ENCODE measurements at places on chromosomes 1 and 21. TPM values are rescaled to one million over a fixed set of nuclear protein-coding genes. Genes with fewer than 3 reads are reported as not detected.
A peak's percentile ranks its signal among the peaks of the same experiment; 100 is the strongest.

Gene NSL1
- total RNA-seq = 92.3 TPM

Gene GREM2
- total RNA-seq = 1.2 TPM

Gene KRTAP13-3
- not detected for total RNA-seq

DNA sequence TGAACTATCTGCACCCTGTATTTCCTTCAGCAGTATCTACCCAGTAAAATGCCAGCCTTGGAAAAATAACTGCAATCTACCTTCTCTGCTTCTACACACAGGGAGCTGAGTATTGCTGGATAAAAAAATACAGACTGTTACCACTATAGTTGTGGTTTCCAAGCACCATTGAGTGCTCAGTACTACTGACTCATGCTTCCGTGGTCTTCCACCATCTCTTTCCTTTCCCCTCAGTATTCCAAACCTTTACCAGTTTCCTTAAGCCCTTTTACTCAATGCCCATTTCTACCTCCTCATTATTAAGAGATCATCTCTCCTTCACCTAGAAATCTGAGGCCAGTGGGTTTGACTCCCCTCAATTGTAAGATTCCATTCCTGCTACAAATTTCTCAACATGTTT is 23.8 kb downstream of the GLMN start:
- no peaks in the 10 kb centered on the region for H3K4me1 ChIP-seq
- no peak overlapping the region for H3K4me3 ChIP-seq
- no peak for DNase-seq
- H3K27me3 ChIP-seq = no peaks in the 10 kb centered on the region

- H3K27me3 ChIP-seq = no peaks in the 10 kb centered on the region
- H3K4me3 ChIP-seq = peak overlapping the region; percentile 76
- DNase-seq = peak; percentile 90
- peak overlapping the region; percentile 88 for H3K27ac ChIP-seq
- peaks cover 39% of the 10 kb centered on the region for H3K4me1 ChIP-seq
These were observed 720 bp upstream of the F3 start for GRCh38 chr1:94542088-94542870.

DNA sequence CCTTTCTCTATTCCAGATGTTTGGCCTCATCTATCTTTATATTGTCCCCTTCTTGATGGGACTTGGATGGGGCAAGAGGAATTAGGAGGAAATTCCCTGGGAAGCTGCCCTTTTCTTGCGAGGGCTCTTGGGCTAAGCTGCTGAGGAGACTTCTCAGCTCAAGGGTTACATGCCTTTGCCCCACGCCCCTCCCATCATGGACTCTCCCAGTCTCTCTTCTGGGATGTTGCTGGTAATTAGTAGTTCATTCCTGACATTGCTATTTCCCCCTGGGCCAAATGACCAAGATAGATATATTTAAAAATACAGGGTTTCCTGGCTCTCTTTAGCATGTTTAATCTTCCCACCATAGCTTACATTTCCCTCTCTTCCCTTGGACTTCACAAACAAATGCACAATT is 90.6 kb upstream of the RALGPS2 start:
- H3K27ac ChIP-seq = no peak overlapping the region
- H3K4me3 ChIP-seq = no peak overlapping the region
- H3K36me3 ChIP-seq = no peaks in the 10 kb centered on the region
- H3K4me1 ChIP-seq = peaks cover 2% of the 10 kb centered on the region
- no peak for DNase-seq

DNA sequence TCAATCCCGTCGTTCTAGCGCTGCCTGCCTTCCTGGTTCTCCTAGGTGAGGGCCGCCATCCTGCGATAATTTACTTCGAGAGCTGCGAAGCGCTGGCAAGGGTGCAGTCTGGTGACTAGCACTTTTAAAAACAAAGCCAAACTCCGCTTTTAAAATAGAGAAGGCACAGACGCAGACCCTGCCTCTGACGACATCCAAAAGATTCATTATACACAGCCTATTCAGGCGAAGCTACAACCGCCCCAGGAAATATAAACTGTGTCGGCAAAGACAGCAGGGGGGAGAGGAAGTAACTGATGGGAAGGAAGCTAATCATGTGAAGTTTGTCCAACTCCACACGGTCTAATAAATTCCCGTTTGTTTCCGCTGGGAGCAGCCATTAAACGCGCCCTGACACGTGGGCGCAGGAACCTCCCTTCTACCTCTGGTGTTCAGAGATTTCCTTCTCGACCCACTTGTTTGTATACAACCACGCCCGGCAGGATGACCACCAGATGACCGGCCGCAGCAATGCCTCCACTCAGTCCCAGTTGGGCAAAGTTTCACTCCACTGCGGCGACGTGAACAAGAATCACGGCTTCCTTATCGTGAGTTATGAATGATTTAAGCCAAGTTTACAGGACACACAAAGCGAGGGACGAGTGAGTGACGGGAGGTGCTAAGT is 1.3 kb downstream of the GNG12 start:
- peak overlapping the region; percentile 88 for H3K27ac ChIP-seq
- no peaks in the 10 kb centered on the region for H3K27me3 ChIP-seq
- DNase-seq = peak; percentile 90

GRCh38 chr1:232428786-232429530 is 201.0 kb downstream of the SIPA1L2 start:
- no peak for DNase-seq
- H3K4me1 ChIP-seq = no peaks in the 10 kb centered on the region
- H3K27ac ChIP-seq = no peak overlapping the region
- no peaks in the 10 kb centered on the region for H3K27me3 ChIP-seq
- no peak overlapping the region for H3K4me3 ChIP-seq

GRCh38 chr1:158199849-158200248 is 19.2 kb downstream of the CD1D start:
- no peaks in the 10 kb centered on the region for H3K27me3 ChIP-seq
- no peak for DNase-seq
- no peak overlapping the region for H3K27ac ChIP-seq
- H3K4me3 ChIP-seq = no peak overlapping the region
- H3K36me3 ChIP-seq = no peaks in the 10 kb centered on the region

DNA sequence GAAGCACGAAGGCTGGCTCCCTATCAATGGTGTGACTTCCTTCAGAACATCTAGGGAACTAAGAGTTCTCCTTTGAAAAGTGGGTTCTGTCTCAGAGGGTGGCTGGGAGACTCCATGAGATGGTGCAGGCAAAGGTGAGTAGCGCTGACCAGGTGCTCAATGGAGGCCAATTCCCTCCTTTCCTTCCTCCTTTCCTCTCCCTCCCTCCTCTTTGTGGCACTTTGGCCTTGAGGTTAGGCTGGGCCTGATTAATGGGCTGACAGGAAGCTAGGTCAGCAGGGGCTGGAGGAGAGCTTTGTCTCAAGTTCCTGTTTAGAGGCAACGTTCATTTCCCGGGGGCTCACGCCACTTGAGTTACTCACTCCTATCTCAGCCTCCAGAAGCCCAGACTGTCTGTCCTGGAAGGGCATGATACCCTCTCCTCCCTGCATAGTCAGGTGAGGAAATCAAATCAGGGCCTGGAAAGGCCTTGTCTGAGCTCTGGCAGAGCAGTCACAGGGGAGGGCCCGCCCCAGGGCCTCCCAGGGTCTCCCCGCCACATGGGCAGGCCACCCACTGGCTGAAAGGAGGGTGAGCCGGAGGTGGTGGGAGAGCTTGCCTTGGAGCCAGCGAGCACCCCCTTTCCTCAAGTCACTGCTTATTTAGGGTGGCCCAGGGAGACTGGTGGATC is 58.4 kb upstream of the SSBP3 start:
- peaks cover 29% of the 10 kb centered on the region for H3K4me1 ChIP-seq
- H3K4me3 ChIP-seq = no peak overlapping the region
- peak overlapping the region; percentile 59 for H3K27ac ChIP-seq
- H3K36me3 ChIP-seq = no peaks in the 10 kb centered on the region
- no peaks in the 10 kb centered on the region for H3K27me3 ChIP-seq
- DNase-seq = no peak

DNA sequence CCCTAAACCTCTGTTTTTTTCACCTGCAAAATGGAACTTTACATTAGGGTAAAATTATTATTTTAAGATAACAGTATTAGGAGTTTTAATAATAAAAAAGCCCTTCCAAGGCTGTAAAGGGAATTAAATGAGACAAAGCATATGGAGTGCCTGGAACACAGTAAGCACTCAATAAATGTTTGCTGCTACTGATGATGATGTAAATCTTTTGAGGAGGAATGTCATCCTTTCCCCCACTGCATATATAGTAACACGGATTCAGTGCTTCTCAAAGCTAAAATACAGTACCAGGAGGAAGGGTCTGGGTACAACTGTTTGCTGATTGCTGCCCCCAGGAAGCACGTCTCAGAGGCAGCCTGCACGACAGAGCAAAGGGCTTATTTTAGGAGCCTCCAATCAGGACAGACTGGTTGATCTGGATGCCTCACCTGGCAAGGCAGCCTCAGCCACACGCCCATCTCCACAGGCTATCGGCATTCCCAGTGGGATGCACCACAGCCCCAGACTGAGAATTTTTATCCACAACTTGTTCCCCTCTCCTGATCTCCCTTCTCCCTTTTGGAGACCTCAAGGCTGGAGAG is 64.4 kb downstream of the GADD45A start:
- H3K27ac ChIP-seq = peak overlapping the region; percentile 70
- H3K4me3 ChIP-seq = peak overlapping the region; percentile 7
- DNase-seq = no peak
- no peaks in the 10 kb centered on the region for H3K36me3 ChIP-seq
- no peaks in the 10 kb centered on the region for H3K27me3 ChIP-seq
- peaks cover 74% of the 10 kb centered on the region for H3K4me1 ChIP-seq

All from vagina (tissue), 2 donors.